ENCODE measurements at places on chromosomes 7 and 10.

GRCh38 chr7:25886387-25887240 lies 265.4 kb upstream of the NFE2L3 start:
- no peak for DNase-seq

GRCh38 chr7:89283302-89283701 lies 487.8 kb upstream of the TEX47 start:
- DNase-seq: no peak

GRCh38 chr7:28328822-28329660 lies 83.3 kb upstream of the CREB5 start:
- no peak for DNase-seq

- DNase-seq: peak; percentile 81
Measured at GRCh38 chr7:24290004-24290641, 6.1 kb downstream of the NPY start.

DNA sequence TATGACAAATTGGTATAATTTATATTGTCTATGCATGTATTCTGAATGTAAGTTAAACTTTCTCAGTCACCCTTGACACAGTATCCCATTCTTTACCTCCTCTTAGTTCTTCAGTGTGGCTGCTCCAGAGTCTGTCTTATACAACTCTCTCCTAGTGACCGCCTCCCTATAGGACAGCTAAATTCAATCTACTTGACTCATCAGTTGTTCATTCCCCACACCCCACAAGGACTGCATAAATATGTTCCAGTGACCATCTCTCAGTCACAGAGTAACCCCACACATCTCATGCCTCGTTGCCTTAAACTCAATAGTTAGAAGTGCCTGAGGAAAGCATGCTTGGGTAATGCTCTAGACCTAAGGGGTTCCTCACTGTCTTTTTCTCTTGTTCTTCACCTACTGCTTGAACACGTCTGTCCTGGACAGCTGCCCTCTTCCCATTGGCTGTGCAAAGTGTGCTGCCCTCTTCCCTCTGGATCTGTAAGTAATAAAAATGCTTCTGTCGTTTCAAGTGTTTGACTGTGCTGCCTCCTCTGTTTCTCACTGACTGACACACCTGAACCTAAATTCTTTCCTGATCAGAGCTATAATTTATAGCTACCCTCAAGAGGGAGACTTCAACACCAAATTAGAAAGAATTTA lies 494.6 kb upstream of the GRM3 start:
- DNase-seq: no peak

DNA sequence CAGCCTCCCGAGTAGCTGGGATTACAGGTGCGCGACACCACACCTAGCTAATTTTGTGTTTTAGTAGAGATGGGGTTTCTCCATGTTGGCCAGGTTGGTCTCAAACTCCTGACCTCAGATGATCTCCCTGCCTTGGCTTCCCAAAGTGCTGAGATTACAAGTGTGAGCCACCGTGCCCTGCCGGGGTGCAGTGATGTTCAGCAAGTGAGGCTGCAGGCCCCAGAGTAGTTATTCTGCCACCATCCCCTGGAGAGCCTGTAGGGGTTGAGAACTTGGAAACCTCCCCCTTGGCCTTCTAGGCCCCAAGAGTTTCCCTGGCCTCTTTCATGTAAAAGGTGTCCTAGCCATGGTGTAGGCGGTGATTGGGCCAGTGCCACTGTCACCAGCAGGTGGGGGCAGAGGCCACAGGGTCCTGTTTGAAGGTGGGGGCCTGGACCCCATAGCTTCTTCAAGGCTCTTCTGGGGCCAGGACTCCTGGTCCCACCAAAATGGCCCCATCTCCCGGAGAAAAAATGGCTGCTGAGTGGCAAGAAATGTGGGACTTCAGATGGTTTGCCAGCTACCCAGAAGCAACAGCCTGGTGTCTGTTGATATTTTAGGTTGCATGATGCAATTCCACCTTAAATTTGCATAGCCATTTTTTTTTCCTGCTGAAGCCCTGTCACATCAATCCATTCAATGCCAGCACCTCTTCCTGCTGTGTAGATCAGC lies 25.5 kb upstream of the INMT start:
- no peak for DNase-seq

DNA sequence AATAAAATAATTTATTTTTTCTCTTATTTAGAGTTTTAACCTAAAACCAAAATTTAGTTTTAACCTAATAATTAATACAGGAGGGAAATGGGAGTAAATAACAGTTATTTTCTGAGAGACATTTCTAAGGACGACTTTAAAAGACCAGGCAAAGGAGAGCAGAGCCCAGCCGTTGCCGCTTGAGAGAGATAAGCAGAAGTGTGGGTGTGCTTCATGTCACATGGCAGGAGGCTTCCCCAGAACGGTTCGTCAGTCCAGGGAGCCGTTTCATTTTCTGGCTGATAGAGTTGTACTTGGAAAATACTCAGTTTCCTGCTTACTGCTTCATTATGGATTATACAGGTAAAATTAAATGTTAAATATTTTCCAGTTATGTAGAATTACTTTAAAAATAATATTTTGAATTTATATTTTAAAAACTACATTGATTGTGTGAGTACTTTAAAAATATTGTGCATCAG lies 61.4 kb downstream of the ST7 start:
- peak; percentile 20 for DNase-seq

DNA sequence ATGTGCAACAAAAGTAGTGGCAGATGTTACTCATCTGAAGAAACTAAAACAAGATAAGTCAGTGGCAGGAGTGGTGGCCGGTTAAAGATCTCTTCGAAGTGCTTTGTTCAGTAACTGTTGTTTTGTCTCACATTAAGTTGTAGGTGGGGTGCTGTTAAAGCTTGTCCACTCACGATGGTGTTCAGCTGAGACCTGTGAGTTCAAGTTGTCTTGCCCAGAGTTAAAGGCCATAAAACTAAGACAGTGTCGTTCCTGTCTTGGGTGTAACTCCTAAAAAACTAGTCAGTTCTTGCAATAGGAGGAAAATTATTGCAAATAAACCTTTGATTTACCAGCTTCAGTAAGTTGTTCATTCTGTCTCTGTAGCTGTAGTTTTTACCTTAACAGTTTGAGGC lies 857 bp upstream of the FOXP2 start:
- no peak for DNase-seq

DNA sequence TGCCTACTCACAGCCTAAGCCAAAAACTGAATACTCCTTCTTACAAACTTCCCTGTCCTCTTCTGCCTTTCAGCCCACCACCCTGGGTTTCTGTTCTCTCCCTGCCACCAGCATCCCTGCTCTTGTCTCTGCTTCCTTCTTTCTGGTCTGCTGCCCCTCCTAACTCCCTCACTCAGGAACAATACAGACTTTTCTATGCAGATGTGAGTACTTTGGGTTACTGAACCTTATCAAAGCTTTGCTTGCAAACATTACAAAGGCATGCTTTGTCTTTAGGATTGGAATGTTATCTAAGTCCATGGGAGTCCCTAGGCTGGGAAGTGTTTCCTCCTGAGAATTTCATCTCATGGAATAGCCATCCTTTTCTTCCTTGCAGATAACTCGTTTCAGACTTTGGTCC lies 28.9 kb downstream of the CNNM1 start:
- DNase-seq: no peak

DNA sequence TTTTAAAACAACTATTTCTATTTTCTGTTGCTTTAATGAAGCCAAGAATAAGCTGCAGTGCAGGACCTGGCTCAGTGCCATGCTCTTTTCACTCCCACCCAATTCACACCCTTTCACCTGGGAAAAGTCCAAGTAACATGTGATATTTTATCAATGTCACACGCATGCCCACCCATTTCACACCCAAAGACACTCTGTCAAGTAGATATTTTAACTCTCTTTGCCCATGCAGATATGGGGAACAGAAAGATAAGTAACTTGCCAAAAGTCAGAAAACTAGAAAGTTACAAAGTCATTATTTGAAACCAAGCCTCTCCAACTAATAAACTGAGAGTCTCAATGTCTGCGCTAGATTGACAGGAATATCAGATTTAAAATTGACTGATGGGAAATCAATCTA lies 706.7 kb upstream of the PHF14 start:
- DNase-seq: no peak

- DNase-seq: no peak
Measured at GRCh38 chr7:145916776-145917175, 199.8 kb upstream of the CNTNAP2 start.

DNA sequence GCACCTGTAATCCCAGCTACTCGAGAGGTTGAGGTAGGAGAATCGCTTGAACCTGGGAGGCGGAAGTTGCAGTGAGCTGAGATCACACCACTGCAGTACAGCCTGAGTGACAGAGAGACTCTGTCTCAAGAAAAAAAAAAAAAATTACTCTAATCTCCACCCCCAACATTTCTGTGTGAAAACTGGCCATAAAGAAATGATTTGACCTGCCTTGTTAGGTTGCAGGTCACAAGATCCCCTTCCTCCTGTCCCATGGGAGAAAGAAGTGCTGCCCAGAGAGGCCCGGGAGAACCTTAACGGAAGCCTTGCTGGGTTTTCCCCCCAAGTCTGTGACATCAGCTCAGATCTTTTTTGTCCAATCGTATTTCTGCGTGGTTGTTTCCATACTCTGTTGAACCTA lies 8.7 kb upstream of the CALHM1 start:
- no peak for DNase-seq

DNA sequence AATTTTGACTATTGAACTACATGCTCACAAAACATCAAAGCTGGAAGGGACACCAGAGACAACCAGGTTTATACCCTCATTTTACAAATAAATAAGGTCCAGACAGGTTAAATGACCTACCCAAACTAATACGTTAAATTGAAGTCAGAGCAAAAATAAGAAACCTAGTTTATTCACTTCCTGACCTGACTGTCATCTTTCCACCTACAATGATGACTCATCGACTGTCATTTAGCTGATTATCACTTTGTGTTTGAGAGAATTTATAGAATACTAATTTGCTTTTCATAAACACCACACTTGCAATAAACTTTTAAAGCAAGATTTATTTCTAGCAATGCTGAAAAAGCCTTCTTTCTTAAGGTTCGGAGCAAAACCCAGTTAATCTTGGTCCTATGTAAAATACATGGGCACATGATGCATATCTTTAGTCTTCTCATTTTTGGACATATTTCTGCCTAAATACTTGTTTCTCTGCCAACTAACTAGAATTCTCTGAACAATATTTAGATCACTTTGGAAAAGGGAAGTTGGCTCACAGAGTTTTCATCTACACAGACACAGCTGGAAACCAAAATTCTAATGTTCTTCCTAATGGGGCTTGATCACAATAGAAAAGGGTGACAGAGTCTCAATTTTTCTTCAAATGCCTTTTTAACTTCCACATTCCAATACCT lies 16.7 kb upstream of the LRRN3 start:
- no peak for DNase-seq

DNA sequence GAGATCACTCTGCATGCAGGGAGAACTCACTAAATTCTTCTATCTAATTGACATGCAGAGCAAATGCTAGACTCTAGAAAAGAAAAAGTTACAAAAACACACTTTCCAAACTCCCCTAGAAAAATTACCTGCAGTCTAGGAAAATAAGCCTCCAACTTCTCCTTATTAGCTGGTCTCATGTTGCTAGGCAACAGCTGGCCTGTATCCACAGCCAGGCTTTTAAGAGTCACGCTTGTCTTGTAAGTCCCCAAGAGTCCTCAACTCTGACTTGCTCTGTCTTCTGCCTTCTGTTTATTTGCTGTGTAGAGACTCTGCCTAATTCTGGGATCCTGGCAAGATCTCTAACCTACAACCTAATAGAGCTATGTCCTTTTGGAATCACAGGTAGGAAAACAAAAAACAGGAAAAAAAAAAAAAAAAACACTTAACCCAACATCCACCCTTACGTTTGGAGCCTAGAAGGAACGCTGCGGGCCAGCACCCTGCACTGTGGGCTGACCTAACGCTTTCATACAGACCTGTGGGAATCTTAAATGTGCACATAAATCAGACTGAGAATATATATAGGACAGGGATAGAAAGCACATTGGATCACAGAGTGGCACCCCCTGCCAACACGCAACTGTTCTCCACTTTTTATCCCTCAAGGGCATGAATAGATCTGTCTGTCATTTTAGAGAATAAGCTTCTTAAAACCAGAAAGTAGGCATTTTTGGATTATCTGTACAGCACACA lies 117.0 kb upstream of the PTPRZ1 start:
- DNase-seq: peak; percentile 15

DNA sequence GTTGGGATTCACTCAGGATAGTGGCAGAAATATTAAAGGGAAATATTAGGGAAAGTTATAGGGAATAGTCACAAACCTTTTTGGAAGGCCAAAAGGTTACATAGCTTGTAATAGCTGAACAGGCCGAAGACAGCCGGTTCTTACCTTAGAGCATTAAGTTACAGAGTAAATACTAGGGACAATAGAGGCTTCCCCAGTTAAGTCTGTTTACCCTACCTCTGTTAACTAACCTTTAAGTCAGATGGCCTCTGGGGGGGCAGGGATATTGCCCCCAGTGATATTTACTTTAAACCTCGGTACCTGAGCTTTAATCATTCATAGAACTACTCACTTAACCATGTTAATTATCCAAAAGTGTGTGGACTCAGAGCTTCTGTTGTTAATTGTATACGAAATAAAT lies 7.4 kb downstream of the POLR1F start:
- no peak for DNase-seq

DNA sequence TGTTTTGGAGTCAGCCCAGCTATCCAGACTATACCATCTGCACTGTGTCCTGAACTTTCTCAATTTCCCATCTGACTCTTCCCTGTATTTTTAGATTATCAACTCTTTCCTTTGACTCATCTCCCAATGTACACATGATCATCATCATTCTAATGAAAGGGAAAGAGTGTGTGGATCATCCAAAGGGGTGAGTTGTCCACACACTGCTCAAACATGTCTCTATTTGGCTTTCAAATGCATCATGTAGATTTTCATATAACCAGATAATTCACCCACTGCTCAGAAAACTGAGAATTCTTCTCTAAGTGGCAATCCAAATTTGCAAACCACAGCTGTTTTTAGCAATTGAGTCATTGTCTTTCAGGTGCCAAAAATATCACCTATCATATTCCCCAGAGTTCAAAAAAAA lies 190.2 kb upstream of the HPS1 start:
- DNase-seq: no peak

DNA sequence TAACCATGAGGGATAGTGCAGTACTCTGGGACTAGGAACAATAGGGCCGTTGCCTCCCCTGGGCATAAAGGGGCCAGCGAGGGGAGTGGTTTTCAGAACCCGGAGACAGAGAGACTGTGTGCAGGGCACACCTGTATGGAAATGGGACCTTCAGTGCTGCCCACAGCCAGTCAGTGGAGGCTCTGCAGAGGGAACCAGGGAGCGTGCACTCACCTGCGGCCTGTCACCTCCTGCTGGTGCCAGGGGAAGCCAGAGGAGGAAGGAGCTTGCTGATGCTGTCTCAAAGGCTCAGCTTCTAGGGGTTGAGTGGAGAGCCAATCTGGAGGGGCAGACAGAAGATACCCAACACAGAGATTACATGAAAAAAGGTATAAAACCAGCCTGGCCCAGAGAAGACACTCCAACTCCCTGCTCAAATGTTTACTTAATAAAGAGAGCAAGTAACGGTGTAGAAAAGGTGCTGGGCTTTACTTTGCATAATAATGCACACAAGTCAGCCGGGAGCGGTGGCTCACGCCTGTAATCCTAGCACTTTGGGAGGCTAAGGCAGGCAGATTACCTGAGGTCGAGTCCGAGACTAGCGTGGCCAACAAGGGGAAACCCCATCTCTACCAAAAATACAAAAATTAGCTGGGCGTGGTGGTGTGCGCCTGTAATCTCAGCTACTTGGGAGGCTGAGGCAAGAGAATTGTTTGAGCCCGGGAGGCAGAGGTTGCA lies 35.5 kb upstream of the WAPL start:
- no peak for DNase-seq

- no peak for DNase-seq
Measured at GRCh38 chr10:6013413-6014192, 36.3 kb upstream of the IL15RA start.

All from HT-29 (cell line).